ENCODE measurements at places on chromosomes 4 and X. TPM values are rescaled to one million over a fixed set of nuclear protein-coding genes. Genes with fewer than 3 reads are reported as not detected.

GRCh38 chr4:87937523-87937922 lies 38.0 kb upstream of the SPP1 start:
- no peak for DNase-seq

GRCh38 chr4:88211473-88212252 lies 53.2 kb upstream of the ABCG2 start:
- no peak for DNase-seq

Gene CHRDL1
- not detected for total RNA-seq

- DNase-seq = no peak
These were observed 134.9 kb downstream of the SMIM20 start for GRCh38 chr4:26048950-26049349.

DNA sequence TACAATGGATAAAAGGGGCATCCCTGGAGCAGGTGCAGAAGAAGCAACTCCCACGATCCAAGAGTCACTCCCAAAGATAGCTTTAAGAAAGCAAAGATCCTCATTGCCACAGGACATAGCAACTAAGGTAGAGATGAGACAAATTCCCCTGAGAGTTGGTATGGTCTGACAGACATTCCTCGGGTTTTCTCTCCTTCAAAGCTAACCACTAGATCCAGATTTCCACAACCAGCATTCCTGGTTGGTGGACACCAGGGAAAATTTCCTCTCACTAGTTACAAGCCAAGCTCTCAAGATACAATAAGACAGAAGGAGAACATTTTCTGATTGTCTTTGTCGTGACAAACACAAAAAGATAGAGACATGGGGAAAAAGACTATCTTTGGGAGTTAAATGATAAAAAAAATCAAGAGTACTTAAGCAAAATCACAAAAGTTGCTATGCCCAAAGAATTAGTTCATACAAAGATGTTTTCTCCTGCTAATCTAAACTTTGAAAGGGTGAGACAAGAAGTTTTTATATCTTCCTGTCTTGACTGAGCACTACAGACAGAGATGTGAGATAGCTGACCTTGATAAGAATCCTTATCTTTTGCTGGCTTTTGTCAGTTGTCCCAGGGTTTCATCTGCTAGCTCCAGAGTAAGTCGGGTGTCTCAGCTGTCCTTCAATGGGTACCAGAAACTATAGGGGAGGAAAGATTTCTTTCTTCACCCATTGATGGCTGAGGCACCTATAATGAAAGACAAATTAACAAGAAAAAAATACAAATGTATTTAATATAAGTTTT lies 200.5 kb downstream of the CENPC start:
- DNase-seq = no peak

GRCh38 chr4:32962100-32962499 lies 2241.9 kb downstream of the PCDH7 start:
- DNase-seq = no peak

DNA sequence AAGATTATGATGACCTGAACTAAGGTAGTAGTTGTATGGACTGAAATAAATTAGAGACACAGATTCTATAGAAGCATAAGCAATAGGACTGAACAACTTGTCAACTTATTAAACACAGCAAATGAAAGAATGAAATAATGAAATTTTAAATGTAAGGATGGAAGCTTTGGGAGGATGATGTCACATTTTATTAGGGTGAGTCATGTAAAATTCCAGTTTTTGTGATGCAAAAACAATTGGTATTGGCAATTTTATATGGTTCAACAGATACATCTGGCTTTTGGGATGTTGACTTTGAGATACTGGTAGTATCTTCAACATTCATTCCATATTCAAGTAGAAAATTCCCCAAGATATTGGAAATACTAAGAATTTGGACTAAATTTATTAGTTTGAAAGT lies 72.7 kb upstream of the IL15 start:
- no peak for DNase-seq

DNA sequence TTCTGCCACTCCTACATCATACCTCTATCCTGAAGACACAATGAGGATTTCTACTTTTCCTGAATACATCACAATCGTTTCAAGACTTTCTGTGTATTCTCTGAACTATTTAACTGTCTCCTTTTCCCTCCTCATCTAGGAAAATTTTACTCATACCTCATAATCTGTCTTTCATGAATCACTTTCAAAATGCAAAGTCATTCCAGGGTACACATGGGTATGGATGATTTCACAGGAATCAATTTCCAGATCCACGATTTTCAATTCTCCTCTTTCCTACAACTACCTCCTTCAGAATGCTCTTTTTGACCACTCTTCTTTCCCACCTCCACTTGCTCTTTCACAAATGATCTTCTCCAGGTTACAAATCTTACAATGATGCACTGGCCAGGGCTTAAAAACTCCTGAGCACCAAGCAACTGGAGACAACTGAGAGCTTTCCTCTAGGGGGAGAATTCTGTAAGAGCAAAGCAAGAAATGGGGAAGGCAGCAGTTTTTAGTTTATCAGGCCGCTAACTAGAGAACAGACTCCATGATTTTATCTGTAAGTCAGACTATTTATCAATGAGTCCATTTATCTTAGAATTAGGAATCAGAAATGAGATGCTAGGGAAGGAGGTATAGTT lies 116.4 kb downstream of the PPP3CA start:
- DNase-seq = no peak

Gene ZCCHC12
- not detected for total RNA-seq

Gene RPS6KA6
- total RNA-seq = 0.51 TPM

GRCh38 chr4:104531390-104531789 lies 36.7 kb upstream of the CXXC4 start:
- DNase-seq = no peak

DNA sequence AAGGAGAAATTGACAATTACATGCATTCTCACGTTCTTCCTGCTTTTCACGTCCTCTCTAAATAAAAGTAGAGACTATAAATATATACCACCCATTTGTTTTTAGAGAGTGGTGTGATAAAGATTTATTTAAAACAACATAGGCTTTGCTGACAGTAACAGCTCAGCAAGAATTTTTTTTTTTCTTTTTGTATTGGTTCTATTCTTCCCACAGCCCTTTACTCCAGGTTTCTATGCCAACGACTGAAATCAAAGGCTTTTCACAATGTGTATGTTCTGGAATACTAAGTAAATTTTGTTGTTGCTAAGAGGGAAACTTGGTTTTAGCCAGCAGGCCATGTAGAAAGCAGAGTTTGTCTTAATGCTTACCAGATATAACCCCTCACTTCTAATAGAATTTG lies 43.4 kb downstream of the MAOA start:
- no peak for DNase-seq

DNA sequence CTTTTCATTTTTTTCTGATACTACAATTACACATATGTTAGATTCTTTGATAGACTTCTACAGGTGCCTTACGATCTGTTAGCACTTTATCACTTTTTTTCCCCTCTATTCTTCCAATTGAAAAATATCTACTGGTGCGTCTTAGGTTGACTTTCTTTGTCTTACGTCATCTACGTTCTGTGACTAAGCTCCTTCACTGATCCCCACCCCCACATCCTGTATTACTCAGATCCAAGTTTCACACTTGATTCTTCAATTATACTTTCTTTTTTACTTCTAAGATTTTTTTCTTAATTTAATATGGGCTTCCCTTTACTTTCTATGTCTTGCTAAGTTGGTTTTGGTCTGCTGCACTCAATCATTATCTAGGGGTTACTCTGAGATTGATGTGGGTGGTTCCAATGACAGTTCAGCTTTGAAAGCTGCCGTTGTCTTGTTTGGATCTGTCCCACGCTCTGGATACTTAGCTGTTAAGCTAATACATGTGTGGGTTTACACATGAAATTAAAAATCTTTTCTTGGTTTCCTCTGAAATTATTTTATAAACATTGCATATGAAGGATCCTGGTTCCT lies 1321.1 kb downstream of the RAPGEF2 start:
- no peak for DNase-seq

DNA sequence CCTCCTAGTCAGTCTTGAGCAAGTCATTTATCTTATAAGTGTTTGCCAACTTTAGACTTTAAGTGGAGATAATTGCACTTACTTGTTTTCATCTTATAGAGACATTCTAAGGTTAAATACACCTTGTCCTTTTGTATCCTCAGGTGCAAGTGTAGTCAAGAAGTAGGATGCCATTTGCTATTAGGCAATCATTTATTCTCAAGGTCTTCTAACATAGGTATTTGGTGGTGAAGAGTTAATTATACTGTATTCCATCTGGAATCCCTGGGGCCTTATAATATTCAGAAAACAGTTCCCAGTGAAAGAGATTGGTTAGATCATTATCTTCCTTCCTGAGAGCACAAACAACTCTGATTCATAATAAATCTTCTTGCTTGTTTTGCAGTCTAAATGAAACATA lies 23.7 kb downstream of the SULT1E1 start:
- no peak for DNase-seq

DNA sequence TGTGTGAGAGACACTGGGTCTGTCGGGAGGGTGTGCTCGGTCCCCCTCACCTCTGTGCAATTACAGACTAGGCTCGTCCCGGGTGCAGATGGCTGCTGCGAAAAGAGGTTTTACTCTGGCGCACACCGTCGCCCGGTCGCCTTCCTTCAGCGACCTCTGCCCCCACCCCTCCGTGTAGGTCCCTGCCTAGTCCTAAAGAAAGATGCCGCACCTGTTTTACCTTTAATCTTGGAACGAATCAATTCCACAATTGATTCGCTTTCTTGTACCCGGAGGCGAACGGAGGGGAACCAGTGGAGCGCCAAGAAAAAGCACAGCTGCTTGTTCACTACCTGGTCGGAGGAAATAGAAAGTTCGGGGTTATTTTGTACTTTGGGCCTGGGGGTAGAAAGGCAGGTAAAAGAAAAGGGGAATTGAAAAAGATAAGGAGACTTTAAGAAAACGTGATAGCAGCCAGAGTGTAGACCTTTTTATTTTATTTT lies 1.2 kb downstream of the NPNT start:
- DNase-seq = peak; percentile 31

DNA sequence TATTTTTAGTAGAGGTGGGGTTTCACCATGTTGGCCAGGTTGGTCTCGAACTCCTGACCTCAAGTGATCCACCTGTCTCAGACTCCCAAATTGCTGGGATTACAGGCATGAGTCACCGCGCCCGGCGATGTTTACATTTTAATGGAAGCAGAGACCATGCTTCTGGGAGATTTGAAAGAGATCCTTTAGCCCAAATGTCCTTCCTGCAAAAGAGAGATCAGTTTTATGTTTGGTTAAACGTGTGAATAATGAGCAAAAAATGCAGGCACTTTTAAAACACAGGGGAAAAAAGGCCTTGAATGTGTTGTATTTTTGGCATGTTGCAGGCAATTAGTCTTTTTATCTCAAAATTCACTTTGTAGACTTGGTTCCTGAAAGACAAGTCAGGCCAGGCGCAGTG lies 95.8 kb upstream of the ELOVL6 start:
- no peak for DNase-seq

- no peak for DNase-seq
These were observed 101.5 kb downstream of the PSAPL1 start for GRCh38 chr4:7333024-7333780.

Gene PCDH7
- total RNA-seq = not detected

GRCh38 chr4:37977471-37978247 lies 17.5 kb downstream of the PTTG2 start:
- DNase-seq = peak; percentile 75

- DNase-seq = no peak
These were observed 4.7 kb downstream of the RIPPLY1 start for GRCh38 chrX:106898462-106898861.

Gene DAPP1
- 19.6 TPM for total RNA-seq

- DNase-seq = no peak
These were observed 77.0 kb downstream of the ATP8A1 start for GRCh38 chr4:42579903-42580302.

DNA sequence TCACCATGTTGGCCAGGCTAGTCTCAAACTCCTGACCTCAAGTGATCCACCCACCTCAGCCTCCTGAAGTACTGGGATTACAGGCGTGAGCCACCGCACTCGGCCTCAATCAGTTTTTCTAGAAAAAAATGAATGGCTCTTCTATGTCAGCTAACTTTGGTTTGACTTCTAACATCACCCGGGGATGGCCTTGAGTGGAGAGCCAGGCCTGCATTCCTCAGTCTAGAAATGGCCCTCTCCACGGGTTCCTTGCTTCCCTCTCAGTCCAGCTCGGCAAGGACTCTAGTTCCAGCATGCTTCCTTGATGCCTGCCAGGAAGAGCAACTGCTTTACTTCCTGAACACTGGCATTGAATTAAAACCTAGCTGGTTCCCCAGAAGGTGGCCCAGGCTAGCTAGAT lies 39.0 kb downstream of the SLC25A5 start:
- no peak for DNase-seq

Gene ATP2B3
- not detected for total RNA-seq

GRCh38 chr4:11593576-11594116 lies 165.0 kb upstream of the HS3ST1 start:
- DNase-seq = no peak

DNA sequence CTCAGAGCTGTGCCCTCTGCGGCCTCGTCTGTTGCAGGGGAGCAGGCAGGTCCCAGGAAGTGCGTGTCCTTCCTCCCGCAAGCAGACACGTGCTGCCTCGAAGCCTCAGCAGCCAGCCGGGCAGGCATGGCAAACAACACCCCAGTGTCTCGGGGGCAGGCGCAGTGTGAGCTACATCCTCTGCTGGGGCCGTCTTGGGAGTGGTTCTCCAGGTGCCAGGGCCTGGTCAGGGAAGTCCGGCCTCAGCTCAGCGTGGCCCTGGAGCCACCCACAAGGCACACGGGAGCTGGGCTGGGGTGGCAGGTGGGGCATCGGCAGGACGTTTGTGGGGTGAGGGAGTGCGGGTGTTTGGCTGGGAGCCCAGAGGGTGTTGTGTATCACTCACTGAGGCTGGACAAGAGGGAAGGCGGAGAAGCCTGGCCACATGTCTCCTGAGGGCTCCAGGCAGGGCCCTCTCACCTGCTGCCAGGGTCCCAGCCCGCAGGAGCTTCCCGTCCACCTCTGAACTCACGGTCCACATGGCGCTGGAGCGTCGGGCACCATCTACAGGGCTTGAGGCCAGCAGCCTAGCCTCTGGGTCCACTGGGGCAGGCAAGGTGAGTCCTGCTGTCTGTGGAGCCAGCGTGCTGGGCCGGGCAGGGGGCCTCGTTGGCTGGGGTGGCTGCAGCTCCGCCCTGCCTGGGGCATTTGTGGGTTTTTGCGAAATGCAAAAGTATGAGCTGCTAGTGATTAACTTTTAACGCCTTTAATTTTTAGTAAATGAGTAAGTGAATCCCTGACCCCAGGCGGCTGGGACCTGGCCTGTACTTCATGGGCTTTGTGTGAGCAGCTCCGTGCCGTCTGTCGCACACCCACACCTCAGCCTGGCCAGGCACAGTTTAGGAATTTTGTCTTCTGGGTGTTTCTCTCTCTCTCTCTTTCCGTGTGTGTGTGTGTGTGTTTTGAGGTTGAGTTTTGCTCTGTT lies 17.3 kb upstream of the UVSSA start:
- no peak for DNase-seq

Gene ZIC3
- total RNA-seq = not detected

Measured in activated naive CD8-positive, alpha-beta T cell treated with anti-CD3 and anti-CD28 coated beads, Interleukin-2, amount 10 ng/mL, durations not matched to agents 7 days and 5 days (primary cell).